ENCODE measurements at places on chromosomes 3 and 15. TPM values are rescaled to one million over a fixed set of nuclear protein-coding genes. Genes with fewer than 3 reads are reported as not detected.

DNA sequence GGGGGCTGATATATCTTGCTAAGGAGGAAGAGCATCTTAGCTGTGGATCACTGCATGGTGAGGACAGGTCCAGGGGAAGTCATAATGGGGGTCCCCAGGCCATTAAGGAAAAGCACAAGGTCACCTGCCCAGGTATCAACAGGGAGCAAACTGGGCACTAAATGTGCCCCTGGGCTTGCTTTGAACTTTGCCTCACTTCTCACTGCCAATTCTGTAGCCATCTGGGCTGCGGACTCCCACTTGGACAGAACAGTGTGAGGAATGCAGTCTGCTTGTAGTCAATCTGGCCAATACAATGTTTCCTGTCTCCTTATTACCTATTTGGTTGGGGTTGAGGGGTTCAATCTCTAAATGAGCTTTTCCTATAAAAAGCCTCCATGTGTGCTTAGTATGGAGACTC, 21.3 kb downstream of the ARRDC4 start:
- no peak for DNase-seq

DNA sequence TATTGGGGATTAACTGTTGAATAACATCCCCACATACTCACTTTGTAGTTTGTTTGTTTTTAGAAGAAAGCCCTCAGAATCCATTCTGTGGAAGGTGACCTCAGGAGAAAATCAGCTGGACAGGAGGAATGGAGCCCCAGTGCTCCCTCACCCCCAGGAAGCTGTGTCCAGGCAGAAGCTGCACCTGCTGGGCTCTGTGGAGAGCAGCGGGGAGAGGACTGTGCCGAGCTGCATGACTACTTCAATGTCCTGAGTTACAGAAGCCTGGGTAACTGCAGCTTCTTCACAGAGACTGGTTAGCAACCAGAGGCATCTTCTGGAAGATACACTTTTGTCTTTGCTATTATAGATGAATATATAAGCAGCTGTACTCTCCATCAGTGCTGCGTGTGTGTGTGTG, 14.0 kb downstream of the TIGIT start:
- no peak for DNase-seq

The CASR gene
- not detected for total RNA-seq

GRCh38 chr3:59817511-59817910, 767.7 kb upstream of the CFAP20DC start:
- no peak for DNase-seq

- peak; percentile 74 for DNase-seq
Observed at GRCh38 chr3:100993309-100993708, at the start of gene ABI3BP. TSS of gene ABI3BP (minus strand) at chr3:100993421. CDS start at chr3:100993384, 37 bp downstream.

The FNDC3B gene
- 42.7 TPM for total RNA-seq

The CHRNA3 gene
- not detected for total RNA-seq
